ENCODE measurements at places on chromosomes 1 and 21.

DNA sequence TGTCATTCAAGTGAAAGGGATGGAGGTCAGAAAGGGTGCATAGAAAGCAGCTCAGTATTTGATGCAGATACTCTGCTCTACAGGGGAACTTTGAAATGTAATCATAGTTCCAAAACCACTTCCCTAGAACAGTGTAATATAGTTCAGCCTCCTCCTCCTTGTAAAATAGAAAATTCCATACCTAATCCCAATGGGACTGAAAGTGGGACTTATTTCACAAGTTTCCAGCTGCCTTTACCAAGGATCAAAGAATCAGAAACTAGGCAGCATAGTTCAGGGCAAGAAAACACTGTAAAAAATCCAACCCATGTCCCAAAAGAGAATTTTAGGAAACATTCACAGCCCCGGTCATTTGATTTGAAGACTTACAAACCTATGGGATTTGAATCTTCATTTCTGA, 8.1 kb upstream of the TMCO2 start:
- H3K4me1 ChIP-seq, result no peaks in the 10 kb centered on the region
- DNase-seq, result no peak
- no peak overlapping the region for H3K27ac ChIP-seq
- H3K27me3 ChIP-seq, result no peaks in the 10 kb centered on the region
- H3K4me3 ChIP-seq, result no peak overlapping the region
- peaks cover 9% of the 10 kb centered on the region for H3K36me3 ChIP-seq

- no peak overlapping the region for H3K4me3 ChIP-seq
- no peak overlapping the region for H3K27ac ChIP-seq
- H3K36me3 ChIP-seq, result no peaks in the 10 kb centered on the region
- no peaks in the 10 kb centered on the region for H3K4me1 ChIP-seq
- DNase-seq, result no peak
- H3K27me3 ChIP-seq, result no peaks in the 10 kb centered on the region
Observed at GRCh38 chr1:169698976-169699375, 12.4 kb downstream of the SELL start.

DNA sequence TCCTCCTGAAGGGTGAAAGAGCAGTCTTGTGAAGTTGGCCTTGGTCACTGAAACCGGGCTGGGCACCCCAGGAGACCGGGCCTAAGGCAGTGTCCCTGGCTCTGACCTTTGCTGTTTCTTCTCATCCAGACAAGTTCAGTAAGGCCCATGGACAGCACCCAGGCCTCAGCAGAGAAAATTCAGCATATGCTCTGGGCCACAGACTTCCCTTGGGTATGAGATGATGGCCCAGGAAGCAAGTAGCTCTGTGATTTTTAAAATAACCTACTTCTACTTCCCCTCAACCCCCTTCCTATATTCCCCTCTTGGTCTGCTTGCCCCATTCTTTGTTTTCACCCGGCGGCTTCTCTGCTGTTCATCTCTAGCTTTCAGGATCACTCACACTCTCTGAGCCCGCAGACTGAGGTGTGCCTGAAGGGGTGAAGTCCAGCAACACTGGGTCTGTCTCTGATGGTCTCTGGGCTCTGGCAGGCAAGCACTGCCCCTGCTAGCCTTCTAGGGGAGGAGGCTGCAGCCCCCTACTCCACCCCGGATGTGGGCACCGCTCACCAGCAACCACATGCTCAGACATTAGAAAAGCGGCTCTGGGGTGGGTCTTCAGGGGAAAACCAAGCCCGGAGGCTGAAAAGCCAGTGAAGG, 2.9 kb upstream of the GPR25 start:
- peaks cover 14% of the 10 kb centered on the region for H3K4me1 ChIP-seq
- H3K4me3 ChIP-seq, result no peak overlapping the region
- H3K36me3 ChIP-seq, result no peaks in the 10 kb centered on the region
- no peaks in the 10 kb centered on the region for H3K27me3 ChIP-seq
- no peak for DNase-seq
- no peak overlapping the region for H3K27ac ChIP-seq

- no peak for DNase-seq
- no peak overlapping the region for H3K27ac ChIP-seq
- H3K27me3 ChIP-seq, result no peaks in the 10 kb centered on the region
- no peak overlapping the region for H3K4me3 ChIP-seq
- no peaks in the 10 kb centered on the region for H3K4me1 ChIP-seq
Observed at GRCh38 chr1:89810880-89811279, 10.0 kb upstream of the LRRC8D start.

DNA sequence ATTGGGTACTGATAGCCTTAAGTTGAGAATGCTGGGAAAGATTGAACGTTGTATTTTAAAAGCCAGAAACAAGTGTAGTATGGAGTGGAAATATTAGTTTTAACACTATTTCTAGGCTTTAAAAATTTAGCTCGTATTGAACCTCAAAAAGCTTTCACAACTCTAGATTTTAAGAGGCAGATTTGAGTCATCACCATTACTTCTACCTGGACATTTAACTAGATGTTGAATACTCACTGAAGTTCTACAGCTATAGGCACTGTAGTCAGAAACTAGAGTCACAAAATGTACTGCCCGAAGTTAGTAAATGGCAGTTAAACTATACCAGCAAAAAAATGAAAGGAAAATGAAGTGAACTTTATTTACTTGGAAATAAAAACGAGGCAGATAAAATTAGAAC, 96.5 kb downstream of the NEK7 start:
- no peaks in the 10 kb centered on the region for H3K36me3 ChIP-seq
- peak overlapping the region; percentile 46 for H3K27ac ChIP-seq
- H3K4me3 ChIP-seq, result no peak overlapping the region
- H3K4me1 ChIP-seq, result peaks cover 17% of the 10 kb centered on the region
- H3K27me3 ChIP-seq, result no peaks in the 10 kb centered on the region
- DNase-seq, result no peak

GRCh38 chr1:205689479-205689878, 9.2 kb upstream of the SLC45A3 start:
- no peaks in the 10 kb centered on the region for H3K27me3 ChIP-seq
- H3K4me3 ChIP-seq, result no peak overlapping the region

DNA sequence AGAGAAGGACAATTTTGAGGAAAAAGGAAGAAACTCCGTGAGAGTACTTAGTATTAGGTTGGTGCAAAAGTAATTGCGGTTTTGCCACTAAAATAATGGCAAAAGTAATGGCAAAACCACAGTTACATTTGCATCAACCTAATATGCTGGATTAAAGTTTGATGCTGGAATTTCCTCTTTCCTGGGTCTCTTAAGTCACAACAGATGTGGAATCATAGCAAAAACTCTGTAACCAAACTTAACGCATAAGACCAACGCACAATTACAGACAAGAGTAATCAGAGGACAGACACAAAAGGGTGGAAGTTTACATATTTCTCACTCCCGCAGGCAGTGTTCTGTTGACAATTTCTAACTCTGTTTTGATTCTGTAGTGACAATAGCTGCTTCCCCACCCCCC, 182.4 kb downstream of the BACH1 start:
- no peak overlapping the region for H3K27ac ChIP-seq
- H3K4me3 ChIP-seq, result no peak overlapping the region
- no peaks in the 10 kb centered on the region for H3K36me3 ChIP-seq
- H3K27me3 ChIP-seq, result no peaks in the 10 kb centered on the region
- no peak for DNase-seq
- no peaks in the 10 kb centered on the region for H3K4me1 ChIP-seq

GRCh38 chr1:70475023-70475422, 64.0 kb downstream of the CTH start:
- H3K27me3 ChIP-seq, result no peaks in the 10 kb centered on the region
- no peaks in the 10 kb centered on the region for H3K4me1 ChIP-seq
- no peak for DNase-seq
- H3K27ac ChIP-seq, result no peak overlapping the region
- no peaks in the 10 kb centered on the region for H3K36me3 ChIP-seq

DNA sequence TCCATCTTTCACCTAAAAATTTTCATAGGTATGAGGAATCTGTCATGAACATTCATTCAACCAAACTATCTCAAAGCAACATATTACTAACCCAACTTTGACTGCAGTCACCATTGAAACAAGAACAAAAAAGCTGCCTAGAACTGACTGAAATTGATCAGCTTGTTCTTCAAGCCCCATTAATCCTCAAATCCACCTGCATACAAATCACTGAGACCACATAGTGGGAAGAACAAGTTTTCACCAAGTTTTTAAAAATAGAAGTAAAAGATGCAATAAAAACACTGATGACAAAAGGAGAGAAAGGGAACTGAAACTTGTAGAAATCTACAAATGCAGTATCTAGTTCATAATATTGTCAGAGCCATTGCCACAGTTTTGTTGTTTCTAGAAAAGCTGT, 6.1 kb downstream of the SORT1 start:
- H3K36me3 ChIP-seq, result no peaks in the 10 kb centered on the region
- DNase-seq, result no peak
- H3K27ac ChIP-seq, result peak overlapping the region; percentile 81

DNA sequence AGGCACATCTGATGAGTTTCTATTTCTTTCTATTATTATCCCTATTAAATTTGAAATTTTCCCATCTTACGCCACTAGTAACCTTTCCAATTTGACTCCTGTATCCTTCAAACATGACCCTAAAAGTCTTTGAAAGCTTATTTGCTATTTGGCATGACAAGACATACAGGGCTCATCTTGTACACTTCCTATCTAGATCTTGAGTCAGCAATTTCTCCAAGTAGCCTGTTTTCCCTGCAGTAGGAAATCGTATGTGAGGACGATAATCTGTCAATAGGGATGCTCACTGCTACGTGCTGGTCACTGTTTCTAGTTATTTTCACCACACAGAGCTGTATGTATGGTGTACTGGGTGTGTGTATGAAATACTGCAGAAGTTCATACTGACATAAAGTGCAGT, 142.7 kb downstream of the CDC42BPA start:
- no peaks in the 10 kb centered on the region for H3K4me1 ChIP-seq
- no peaks in the 10 kb centered on the region for H3K27me3 ChIP-seq
- no peak overlapping the region for H3K4me3 ChIP-seq
- H3K27ac ChIP-seq, result no peak overlapping the region
- H3K36me3 ChIP-seq, result no peaks in the 10 kb centered on the region

- H3K27ac ChIP-seq, result peak overlapping the region; percentile 46
- no peaks in the 10 kb centered on the region for H3K27me3 ChIP-seq
- no peak for DNase-seq
Observed at GRCh38 chr1:27400963-27401341, 8.5 kb downstream of the GPR3 start.

GRCh38 chr1:39195166-39196111, 9.1 kb upstream of the MACF1 start:
- H3K27ac ChIP-seq, result peak overlapping the region; percentile 55
- no peaks in the 10 kb centered on the region for H3K27me3 ChIP-seq
- peaks cover 65% of the 10 kb centered on the region for H3K4me1 ChIP-seq
- no peaks in the 10 kb centered on the region for H3K36me3 ChIP-seq
- DNase-seq, result no peak

GRCh38 chr1:165162671-165163241, 193.8 kb downstream of the LMX1A start:
- peak; percentile 57 for DNase-seq
- H3K4me3 ChIP-seq, result no peak overlapping the region
- no peak overlapping the region for H3K27ac ChIP-seq
- H3K27me3 ChIP-seq, result no peaks in the 10 kb centered on the region
- no peaks in the 10 kb centered on the region for H3K36me3 ChIP-seq

GRCh38 chr1:30840904-30841598, 67.5 kb downstream of the SDC3 start:
- no peak overlapping the region for H3K27ac ChIP-seq
- H3K36me3 ChIP-seq, result no peaks in the 10 kb centered on the region
- DNase-seq, result peak; percentile 59

GRCh38 chr1:156140879-156141707, 12.3 kb upstream of the SEMA4A start:
- H3K4me1 ChIP-seq, result peaks cover under 1% of the 10 kb centered on the region
- no peaks in the 10 kb centered on the region for H3K27me3 ChIP-seq
- DNase-seq, result no peak
- no peak overlapping the region for H3K27ac ChIP-seq
- peaks cover 46% of the 10 kb centered on the region for H3K36me3 ChIP-seq

- no peak for DNase-seq
- H3K4me3 ChIP-seq, result no peak overlapping the region
- peaks cover 24% of the 10 kb centered on the region for H3K4me1 ChIP-seq
- H3K36me3 ChIP-seq, result no peaks in the 10 kb centered on the region
Observed at GRCh38 chr21:33212159-33212851, 17.4 kb upstream of the IFNAR2 start.

DNA sequence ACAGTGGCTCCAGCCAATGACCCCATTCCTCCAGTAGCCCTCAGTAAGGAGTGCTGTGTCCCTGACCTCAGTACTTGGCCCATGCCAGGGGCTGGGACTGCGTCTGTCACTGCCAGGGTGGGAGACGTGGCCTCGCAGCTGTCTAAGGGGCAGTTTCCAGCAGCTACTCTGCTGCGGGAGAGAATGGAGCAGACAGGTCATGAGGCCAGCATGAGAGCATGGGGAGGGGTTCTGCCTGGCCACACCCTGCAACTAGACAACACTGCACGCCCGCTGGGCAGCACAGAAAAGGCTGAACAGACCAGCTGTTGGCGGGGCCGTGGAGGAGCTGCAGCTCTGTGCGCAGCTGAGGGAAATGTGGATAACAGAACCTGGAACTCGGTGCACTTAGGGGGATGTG, 91.6 kb upstream of the COL6A1 start:
- H3K4me1 ChIP-seq, result peaks cover 6% of the 10 kb centered on the region
- no peaks in the 10 kb centered on the region for H3K36me3 ChIP-seq
- no peak for DNase-seq
- H3K27ac ChIP-seq, result no peak overlapping the region
- no peak overlapping the region for H3K4me3 ChIP-seq

DNA sequence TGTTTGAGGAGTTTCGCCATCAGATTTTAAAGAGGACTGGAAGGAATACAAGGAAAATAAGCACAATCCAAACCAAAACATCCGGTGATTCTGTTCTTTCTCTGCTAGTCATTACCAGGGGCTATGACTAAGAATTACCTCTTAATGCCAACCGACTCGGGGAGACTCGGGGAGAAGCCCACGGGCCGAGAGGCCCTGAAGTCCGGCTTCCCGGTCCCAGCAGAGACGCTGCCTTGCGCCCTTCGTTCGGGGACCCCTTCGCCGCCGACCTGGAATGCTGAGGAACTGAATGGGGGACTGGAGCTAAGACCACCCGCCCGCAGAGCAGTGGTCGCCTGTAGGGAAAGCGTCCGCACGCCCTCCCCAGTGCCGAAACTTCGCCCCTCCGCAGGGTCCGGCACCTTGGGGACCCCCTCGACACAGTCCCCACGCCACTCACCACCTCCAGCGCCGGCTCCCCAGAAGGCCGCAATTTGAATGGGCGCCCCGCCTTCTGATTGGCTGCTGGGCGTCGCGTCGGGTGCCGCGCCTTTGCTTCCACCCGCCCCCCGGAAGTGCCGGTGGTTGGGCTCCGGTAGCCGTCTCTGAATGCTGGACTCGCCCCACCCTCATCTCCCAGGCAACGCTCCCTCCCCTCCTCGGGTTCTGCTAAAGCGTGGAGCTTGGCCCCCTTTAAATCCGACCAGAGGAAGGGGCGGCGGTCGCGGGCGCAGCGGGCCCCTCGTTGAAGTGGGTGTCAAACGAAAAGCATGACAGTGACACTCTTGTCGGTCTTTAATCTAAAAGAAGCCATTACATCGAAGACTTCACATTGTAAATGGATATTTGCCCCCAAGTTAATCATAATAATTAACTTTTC, at the start of gene KIF14:
KIF14 (minus strand) TSS at position 479 of the 859 bp plus-strand sequence. CDS start 2,028 bp downstream, outside the sequence.
- peaks cover 16% of the 10 kb centered on the region for H3K4me1 ChIP-seq
- no peaks in the 10 kb centered on the region for H3K27me3 ChIP-seq
- H3K36me3 ChIP-seq, result no peaks in the 10 kb centered on the region
- H3K4me3 ChIP-seq, result peak within 1 kb of the TSS; percentile 67
